Regular cardiac myocyte (primary cell): ENCODE measurements at places on chromosomes 6 and 20. TPM values are rescaled to one million over a fixed set of nuclear protein-coding genes. Genes with fewer than 3 reads are reported as not detected.

XPO5 gene
- total RNA-seq = 21.4 and 28.8 TPM in 2 replicates

GRM1 gene
- under 0.01 TPM in 2 replicates for total RNA-seq

MACROD2 gene
- total RNA-seq = under 0.01 TPM in 2 replicates

SMIM28 gene
- not detected in 2 replicates for total RNA-seq

SCRT2 gene
- total RNA-seq = not detected in 2 replicates

ZNF391 gene
- total RNA-seq = 0.19 and 2.5 TPM in 2 replicates

HAO1 gene
- total RNA-seq = not detected in 2 replicates

DNAJC5 gene
- total RNA-seq = 73.9 and 78.2 TPM in 2 replicates

KIF25 gene
- total RNA-seq = 0.38 and 2.0 TPM in 2 replicates

RNF39 gene
- 0.28 TPM in 1 of 2 replicates, not detected in the other for total RNA-seq

FGD2 gene
- not detected in 2 replicates for total RNA-seq

SLC44A4 gene
- total RNA-seq = not detected in 2 replicates

SAMD10 gene
- 0.38 and 0.56 TPM in 2 replicates for total RNA-seq

COL9A3 gene
- total RNA-seq = under 0.01 and 0.19 TPM in 2 replicates

RPP40 gene
- total RNA-seq = 11.3 and 14.0 TPM in 2 replicates

SDCBP2 gene
- 2.3 TPM in 2 replicates for total RNA-seq
